ENCODE measurements at places on chromosomes 7 and 10.

- DNase-seq = no peak
Measured at GRCh38 chr7:156539999-156540398, 100.6 kb upstream of the RNF32 start.

GRCh38 chr7:85186083-85186520 is 754 bp downstream of the SEMA3D start:
- no peak for DNase-seq

DNA sequence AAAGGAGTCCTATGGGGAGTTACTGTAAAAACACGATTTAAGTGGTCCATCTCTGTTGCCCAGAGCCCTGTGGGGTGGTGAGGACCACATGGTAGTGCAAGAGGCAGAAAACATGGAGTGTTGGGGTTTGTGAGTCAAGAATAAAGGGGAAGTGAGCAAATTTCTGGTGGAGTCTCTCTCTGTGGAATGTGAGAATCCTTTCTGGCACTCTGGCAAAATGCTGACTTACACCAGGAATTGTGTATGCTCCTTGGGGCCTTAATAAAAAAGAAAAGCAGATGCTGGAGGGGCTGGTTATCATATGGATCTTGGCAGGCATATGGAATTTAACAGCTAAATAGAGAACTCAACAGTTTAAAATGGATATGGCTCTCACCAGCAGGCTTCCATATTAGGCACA is 486.0 kb downstream of the TNS3 start:
- DNase-seq = no peak

- DNase-seq = no peak
Measured at GRCh38 chr7:159130820-159131219, 13.8 kb downstream of the VIPR2 start.

GRCh38 chr7:109844362-109844761 is 1246.6 kb upstream of the LRRN3 start:
- DNase-seq = no peak

Measured in CD4-positive, alpha-beta T cell treated with Interleukin-4 for 1 hour (primary cell).